ENCODE measurements at places on chromosomes 5 and 9.
A peak's percentile ranks its signal among the peaks of the same experiment; 100 is the strongest.

- no peak for ATAC-seq
Measured at GRCh38 chr5:71706906-71707305, 12.2 kb upstream of the CARTPT start.

DNA sequence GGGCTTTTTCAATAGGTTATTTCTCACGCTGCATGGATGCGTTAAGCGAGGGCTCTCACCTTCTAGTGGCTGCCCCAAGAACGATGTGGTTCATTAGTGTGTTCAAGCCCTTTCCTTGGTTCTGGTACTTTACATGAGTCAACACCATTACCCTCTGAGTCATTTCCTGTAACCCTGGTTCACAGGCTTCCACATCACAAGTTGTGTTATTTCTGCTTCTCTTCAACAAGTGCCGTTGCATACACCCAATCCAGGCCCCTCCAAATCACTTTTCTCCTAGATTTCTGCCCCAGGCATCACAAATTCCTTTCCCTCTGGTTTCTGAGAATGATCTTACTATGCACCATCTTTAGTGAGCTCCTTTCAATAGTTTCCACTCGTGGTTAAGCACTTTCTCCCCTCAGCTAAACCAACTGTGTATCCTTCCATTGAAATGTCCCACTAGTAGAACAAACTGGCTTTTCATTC is 69.5 kb upstream of the RAD23B start:
- ATAC-seq, result peak; percentile 83

GRCh38 chr5:178215280-178216002 is 11.1 kb downstream of the HNRNPAB start:
- peak; percentile 1 for ATAC-seq

DNA sequence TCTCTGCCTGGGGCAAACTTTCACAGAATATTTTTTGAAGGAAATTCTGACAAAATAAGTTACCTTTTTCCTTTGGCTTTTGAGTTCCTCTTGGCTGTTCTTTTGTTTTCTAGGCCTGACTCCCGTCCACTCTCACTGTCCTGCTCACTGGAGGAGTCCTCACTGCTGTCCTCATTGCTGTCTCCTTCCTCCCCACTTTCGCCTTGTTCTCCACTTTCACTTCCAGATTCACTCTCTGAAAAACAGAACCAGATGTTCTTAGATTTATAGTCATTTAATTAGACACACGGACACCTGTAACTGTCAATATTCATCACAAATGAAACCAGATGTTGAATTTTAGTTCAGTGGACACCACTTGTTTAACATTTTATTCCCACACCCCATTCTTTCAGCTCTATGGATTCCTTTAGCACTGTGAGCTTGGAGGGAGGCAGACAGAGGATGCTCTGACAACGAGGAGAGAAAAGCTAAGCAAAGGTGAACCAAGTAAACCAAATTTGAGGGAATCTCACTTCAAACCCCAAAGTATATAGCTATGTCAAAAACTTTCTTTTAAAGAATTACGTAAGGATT is 180.7 kb downstream of the AP3B1 start:
- no peak for ATAC-seq

GRCh38 chr9:2214707-2215106 is 199.6 kb downstream of the SMARCA2 start:
- no peak for ATAC-seq

DNA sequence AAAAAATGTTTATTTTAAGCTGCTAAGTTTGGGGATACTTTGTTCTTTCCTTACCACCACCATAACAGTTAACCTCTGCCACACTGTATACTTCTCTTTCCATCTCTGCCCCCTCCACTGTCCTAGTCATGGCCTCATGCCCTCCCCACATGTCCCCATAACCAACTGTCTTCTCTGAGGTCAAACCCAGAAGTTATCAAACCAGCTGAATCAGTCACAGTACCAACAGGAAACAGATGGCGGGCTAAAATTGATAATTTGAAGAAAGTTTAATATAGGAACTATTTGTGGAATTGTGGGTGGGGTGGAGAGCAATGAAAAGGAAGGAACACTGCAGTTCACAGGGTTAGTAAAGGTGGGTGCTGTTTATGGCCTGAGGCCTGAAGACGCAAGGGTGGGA is 5.7 kb upstream of the DCTN4 start:
- ATAC-seq, result no peak

GRCh38 chr9:3296536-3296935 is 229.3 kb downstream of the RFX3 start:
- ATAC-seq, result no peak

DNA sequence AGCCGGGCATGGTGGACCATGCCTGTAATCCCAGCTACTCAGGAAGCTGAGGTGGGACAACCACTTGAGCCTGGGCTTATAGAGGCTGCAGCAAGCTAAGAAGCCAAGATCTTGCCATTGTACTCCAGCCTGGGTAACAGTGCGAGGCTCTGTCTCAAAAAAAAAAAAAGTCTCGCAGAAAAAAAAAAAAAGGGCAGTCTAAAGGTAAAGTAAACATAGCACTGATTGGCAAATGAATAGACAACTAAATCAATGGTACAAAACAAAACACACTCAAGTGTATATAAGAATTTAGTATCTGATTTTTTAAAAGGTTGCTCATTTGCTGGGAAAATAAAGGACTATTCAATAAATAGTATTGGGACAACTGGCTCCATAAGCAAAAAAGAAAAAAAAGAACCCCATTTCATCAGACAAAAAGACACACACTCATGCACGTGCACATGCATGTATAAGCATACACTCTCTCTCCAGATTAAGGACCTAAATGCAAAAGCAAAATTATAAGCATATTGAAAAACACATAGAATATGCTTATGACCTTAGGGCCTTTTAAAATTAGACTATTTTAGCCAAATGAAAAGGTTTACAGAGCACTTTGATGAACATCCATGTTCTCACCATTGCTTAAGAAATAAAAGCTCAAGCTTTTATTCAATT is 5.7 kb downstream of the IL6ST start:
- ATAC-seq, result no peak

DNA sequence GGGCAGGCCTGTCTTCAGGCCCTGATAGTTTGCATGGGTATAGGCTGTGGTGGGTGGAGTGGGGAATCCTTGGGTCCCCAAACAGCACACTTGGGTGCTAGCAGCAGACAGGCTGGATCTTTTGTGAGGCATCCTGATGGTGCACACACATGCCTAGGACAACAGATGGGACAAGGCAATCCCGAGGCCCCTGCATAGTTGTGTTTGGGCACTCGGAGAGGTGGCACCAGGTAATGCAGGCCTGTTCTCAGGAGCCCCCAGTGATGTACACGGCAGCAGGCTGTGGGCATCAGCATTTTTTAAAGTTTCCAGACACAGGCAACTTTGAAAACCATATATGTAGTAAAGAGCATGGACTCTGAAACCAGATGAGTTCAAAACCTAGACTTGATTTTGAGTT is 65.4 kb downstream of the EPB41L4A start:
- ATAC-seq, result no peak

DNA sequence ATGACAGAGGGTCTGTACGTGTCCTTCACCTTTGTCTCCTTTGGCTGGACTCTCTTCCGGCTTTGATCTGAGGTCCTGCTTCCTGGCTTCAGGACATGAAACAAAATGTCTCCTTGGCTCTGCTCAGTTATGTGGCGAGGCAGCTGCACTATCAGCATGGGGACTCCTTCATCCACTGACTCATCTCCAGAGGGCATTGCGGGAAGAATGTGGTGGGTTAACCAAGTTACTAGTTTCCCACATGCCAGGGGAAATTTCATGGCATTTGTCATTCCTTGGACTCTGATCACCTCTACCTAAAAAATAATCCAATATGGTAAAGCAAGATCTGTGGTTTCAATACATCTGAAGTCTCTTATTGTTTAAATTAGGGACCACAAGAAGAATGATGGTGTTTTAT is 259.7 kb downstream of the MED10 start:
- no peak for ATAC-seq

DNA sequence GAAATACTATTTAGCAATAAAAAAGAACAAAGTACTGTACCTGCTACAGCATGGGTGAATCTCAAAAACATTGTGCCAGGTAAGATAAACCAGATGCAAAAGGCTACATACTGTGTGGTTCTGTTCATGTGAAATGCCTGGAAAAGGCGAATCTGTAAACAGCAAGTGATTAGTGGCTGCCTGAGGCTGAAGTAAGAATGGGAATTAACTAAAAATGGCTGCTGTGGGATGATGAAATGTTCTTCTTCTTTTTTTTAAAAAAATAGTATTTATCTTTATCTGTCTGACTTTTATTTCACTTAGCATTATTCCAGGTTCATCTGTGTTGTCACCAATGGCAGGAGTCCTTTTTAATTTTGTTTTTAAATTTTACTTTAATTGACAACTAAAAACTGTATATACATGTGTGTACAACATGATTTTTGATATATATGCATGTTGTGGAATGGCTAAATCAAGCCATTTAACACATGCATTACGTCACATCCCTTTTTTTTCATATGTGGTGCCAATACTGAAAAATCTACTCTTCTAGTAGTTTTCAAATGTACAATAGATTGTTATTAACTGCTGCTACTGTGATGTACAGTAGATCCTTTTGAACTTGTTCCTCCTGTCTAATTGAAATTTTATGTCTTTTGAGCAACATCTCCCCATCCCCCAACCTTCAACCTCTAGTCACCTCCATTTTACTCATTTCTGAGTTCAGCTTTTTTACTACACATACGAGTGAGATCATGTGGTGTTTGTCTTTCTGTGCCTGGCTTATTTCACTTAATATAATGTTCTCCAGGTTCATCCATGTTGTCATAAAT is 62.9 kb upstream of the TNFAIP8 start:
- no peak for ATAC-seq
